ENCODE measurements at places on chromosomes 2 and 18. TPM values are rescaled to one million over a fixed set of nuclear protein-coding genes. Genes with fewer than 3 reads are reported as not detected.

The RTP5 gene
- not detected for total RNA-seq

The MYOM1 gene
- 0.52 TPM for total RNA-seq

The IMPA2 gene
- total RNA-seq = 32.5 TPM

The SPATA3 gene
- total RNA-seq = not detected

The PAIP2B gene
- total RNA-seq = 5.9 TPM

Measured in HCT116 (cell line).